ENCODE measurements at places on chromosomes 1 and 21.

DNA sequence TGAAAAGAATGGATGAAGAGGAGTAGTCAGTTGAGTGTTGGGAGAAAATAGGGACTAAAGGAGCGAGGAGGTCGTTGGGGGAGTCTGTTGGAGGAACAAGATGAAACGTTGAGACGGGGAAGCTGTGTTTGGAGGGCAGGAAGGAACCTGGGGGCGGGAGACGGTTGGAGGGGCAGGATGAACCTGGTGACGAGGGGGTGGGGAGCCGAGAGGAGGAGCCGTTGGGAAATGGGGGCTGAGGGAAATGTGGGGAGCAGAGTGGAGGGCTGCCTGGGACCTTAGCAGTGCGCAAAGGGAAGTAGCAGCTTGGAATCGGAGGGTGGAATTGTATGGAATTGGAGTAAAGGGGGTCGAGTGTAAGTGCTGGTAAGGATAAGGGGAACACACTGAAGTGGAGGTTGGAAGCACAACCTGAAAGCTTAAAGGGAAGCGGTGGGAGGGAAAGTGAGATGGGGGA is 630 bp downstream of the MTF2 start:
- DNase-seq, result peak; percentile 58

DNA sequence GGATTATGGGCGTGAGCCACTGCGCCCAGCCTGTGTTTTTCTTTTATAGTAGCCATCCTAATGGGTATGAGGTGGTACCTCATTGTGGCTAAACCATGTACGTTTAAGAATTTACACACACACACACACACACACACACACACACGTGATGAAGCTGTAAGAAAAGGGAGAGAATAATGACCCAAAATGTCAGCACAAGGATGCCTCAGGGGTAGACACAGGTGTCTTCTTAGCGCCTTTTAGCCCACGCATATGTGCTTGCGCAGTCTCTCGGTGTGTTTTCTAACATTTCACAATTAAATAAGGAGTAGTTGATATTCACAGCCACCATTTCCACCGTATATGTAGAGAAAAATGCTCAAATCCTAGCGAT is 782 bp upstream of the PFKL start:
- peak; percentile 24 for DNase-seq

DNA sequence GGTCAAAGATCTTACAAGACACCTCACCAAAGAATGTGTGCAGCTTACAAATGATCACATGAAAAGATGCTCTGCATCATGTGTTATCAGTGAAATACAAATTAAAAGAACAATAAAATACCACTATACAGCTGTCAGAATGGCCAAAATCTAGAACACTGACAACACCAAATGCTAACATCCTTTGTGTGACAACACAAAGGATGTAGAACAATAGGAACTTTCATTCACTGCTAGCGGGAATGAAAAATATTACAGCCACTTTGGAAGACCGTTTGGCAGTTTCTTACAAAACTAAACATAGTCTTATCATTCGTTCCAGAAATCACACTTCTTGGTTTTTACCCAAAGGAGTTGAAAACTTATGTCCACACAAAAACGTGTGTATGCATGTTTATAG is 20.6 kb upstream of the SELP start:
- no peak for DNase-seq

DNA sequence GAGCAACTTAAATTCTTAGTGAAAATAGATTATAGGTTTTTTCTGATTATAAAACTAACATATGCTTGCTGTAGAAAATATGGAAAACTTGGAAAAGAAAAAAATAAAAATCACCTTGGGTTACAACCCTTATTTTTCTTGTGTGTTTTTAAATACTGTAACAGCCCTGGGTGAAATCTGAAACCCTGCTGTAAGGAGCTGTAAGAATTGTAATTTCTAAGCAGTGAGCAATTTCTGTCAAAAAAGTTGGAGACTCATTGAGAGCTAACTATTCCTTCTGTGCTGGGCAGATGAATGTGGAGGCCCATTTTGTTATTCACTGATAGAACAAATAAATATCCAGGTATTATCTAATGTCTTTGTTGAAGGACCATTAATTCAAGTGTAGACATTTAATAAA is 42.6 kb downstream of the ADCY10 start:
- no peak for DNase-seq

- DNase-seq, result no peak
Observed at GRCh38 chr1:66540434-66541032, 6.6 kb downstream of the SGIP1 start.

DNA sequence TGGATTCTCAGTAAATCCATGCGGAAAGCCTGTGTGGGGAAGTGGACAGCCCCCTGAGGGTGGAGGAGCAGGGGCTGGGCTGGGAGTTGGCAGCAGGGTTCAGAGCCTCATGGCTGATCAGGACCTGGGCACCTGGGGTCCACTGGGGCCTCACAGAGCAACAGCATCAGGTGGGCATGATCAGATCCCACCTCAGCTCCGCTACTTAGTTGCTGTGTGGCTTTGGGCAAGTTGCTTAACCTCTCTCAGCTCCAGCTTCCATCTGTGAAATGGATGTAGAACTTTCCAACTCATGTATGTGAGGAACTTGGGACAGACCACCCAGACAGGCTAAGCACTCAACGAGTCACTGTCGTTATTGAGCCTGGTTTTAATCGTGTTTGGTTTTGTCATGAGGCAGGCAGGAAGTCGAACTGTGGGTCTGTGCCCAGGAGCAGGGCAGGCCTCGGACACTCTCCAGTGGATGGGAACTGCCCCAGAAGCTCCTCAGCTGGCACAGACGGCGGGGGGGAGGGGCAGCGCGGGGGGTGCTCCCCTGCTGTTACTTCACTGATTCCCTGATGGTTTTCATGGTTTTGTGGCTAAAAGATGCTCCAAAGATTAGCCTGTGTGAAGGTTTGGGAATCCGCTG is 155.8 kb upstream of the TMEM51 start:
- no peak for DNase-seq

GRCh38 chr1:232876506-232877364 is 71.5 kb downstream of the MAP10 start:
- no peak for DNase-seq
